IPS DF 6.9 (cell line): ENCODE measurements at places on chromosomes 2 and 18.

DNA sequence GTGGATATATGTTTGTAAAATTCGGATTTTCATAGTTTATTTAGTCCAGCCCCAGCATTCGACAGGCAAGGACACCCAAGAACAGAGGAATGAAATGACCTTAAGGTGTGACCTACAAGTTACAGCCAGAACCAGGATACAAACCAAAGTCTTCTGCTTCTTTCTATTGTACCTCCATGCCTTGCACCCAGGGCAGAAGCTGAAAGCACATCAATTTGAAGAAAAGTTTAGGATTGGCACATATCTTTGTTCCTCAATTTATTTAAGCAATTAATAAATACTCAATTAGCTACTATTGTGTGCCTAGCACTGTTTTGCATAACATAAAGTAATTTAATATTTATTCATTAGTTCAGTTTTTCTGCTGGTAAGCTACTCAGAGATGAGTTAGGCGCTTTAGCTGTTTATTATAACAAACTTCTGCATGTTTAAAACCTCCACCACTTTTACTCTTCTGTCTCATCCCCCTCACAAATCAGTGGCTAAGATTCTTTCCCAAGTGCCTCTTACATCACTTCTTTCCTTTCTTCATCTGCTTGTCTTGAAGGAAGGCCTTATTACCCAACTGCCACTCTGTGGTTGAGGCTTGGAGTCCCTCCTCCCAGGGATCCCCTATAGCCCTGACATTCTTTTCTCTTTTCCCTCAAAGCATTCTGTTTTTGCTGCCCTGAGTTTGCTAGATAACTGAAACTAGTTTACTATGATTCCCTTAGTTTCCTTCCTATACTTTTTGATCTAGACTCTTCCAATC lies 37.1 kb upstream of the DARS1 start:
- H3K36me3 ChIP-seq: no peaks in the 10 kb centered on the region
- no peaks in the 10 kb centered on the region; the same call in 1 of the 2 replicates for H3K4me1 ChIP-seq
- no peak overlapping the region for H3K4me3 ChIP-seq
- no peak overlapping the region for H3K27ac ChIP-seq
- DNase-seq: no peak

DNA sequence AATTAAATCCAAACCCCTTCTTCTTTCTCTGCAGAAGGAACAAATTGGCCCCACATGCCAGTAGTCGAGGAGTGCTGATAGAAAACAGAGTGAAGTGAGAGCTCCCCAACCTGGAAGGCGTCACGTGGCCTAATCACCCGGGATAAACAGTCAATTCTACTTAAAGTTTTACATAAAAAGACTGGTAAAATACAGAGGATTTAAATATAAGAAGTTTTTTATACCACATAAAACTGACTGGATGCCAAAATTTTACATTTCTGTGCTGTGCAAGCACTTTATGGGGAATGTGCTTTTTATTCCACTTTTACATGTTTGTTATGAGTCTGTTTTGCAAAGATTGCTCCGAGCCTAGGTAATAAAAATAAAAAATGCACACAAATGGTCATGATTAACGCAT lies 1586.8 kb upstream of the ACVR2A start:
- no peaks in the 10 kb centered on the region for H3K27me3 ChIP-seq
- no peak for DNase-seq
- H3K36me3 ChIP-seq: no peaks in the 10 kb centered on the region
- no peak overlapping the region for H3K4me3 ChIP-seq
- no peak overlapping the region for H3K27ac ChIP-seq
- H3K4me1 ChIP-seq: no peaks in the 10 kb centered on the region

DNA sequence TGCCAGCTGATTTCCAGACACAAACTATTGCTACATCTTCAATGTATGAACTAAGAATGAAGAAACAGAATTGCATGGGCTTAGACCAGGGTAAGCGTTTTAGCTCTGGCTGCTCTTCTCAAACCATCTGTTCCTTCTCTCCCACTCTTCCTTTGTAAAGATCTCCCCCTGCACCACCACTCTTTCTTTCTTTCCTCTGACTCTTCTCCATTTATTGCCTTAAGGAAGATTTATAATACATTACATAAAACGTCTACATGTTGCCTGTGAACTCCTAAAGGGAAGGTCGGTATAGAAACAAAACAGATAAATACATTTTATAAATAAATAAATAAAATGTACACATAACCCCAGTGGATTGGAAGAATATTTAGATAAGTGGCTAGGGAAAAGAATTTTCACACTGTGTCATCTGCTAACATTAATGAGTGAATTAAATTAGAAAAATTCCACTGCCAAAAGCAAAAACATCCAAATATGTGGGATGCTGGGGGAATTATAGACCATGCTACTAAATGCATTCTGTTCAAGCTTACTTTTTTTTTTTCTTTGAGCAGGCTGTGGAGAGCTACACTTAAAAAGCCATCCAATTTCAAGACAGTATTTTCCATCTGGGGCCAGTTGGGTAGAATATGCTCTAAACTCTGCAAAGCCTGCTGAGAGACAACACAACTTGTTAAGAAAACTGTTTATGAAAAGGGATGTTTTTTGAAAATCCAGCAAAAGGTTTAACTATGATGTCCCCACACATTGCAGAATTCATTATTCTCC lies 41.5 kb downstream of the NCKAP5 start:
- H3K36me3 ChIP-seq: no peaks in the 10 kb centered on the region
- H3K4me3 ChIP-seq: no peak overlapping the region
- no peaks in the 10 kb centered on the region for H3K4me1 ChIP-seq

GRCh38 chr2:240232961-240233884 lies 92.8 kb upstream of the OTOS start:
- no peaks in the 10 kb centered on the region for H3K27me3 ChIP-seq
- peaks cover 3% of the 10 kb centered on the region; the same call in 1 of the 2 replicates for H3K4me1 ChIP-seq
- H3K36me3 ChIP-seq: no peaks in the 10 kb centered on the region
- peak overlapping the region; percentile 74; the same call in 1 of the 2 replicates for H3K4me3 ChIP-seq
- H3K27ac ChIP-seq: no peak overlapping the region

- H3K27me3 ChIP-seq: no peaks in the 10 kb centered on the region
- no peaks in the 10 kb centered on the region for H3K4me1 ChIP-seq
- no peak for DNase-seq
- no peak overlapping the region for H3K4me3 ChIP-seq
- H3K36me3 ChIP-seq: peaks cover 9% of the 10 kb centered on the region
- H3K27ac ChIP-seq: no peak overlapping the region
Observed at GRCh38 chr2:233862261-233862768, 5.9 kb downstream of the MSL3B start.

DNA sequence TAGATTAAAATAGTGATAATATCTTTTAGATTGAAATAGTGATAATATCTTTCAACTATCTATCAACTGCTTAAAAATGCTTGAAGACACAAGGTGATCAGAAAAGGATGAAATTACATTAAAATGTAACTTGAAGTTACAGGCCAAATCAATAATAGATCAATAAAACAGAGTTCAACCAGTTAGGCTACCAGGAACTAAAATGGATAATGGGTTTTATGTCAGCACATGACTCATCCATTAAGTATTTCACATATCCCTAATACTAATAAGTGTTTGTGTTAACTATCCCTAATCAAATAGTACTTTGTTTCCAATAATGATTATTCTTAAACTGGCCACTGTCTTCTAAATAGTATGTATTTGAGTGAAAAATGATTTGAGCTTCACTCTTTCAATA lies 33.7 kb downstream of the CERKL start:
- DNase-seq: no peak
- H3K4me1 ChIP-seq: no peaks in the 10 kb centered on the region
- no peaks in the 10 kb centered on the region for H3K36me3 ChIP-seq

DNA sequence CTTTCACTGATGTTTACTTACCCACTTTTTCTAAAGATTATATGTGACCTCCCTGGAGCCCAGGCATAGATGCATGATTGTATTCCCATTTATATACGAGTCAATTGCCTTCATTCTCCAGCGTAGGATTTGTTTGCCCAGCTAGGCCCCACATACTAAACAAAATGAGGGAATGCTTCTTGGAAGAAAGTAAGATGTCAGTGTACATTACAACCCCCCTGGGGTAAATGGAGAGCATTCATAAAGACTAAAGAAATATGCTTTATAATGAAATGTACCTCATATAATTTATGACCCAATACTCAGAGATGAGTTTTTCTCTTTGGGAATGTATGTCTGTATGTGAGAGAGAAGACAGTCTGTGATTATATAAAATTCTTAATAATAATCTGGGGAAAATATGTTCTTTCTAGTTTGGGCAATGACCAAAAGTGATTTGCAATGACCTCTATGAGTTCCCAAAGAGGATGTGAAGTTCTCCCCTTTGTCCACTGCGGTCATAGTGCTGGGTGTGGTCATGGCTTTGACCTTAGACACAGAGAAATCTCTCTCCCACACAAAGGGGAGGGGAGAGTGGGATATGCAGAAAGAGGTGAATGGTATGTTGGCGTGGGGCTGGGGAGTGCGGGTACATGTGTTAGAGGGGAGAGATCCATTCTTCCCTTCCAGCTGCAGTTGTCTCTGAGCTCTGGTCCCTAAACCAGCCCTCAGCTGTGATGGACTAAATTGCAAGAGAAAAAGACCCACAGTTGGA lies 175.6 kb downstream of the EN1 start:
- H3K27ac ChIP-seq: no peak overlapping the region
- H3K36me3 ChIP-seq: no peaks in the 10 kb centered on the region
- H3K4me3 ChIP-seq: no peak overlapping the region
- no peak for DNase-seq
- no peaks in the 10 kb centered on the region for H3K27me3 ChIP-seq

- H3K36me3 ChIP-seq: no peaks in the 10 kb centered on the region
- H3K27me3 ChIP-seq: no peaks in the 10 kb centered on the region
- no peaks in the 10 kb centered on the region for H3K4me1 ChIP-seq
- no peak for DNase-seq
- H3K4me3 ChIP-seq: no peak overlapping the region
Observed at GRCh38 chr2:226002438-226002837, 602.9 kb downstream of the NYAP2 start.

GRCh38 chr2:64234785-64235184 lies 90.6 kb upstream of the PELI1 start:
- no peak overlapping the region for H3K27ac ChIP-seq
- no peak for DNase-seq
- H3K4me1 ChIP-seq: peaks cover 3% of the 10 kb centered on the region; the same call in 1 of the 2 replicates
- H3K27me3 ChIP-seq: no peaks in the 10 kb centered on the region

DNA sequence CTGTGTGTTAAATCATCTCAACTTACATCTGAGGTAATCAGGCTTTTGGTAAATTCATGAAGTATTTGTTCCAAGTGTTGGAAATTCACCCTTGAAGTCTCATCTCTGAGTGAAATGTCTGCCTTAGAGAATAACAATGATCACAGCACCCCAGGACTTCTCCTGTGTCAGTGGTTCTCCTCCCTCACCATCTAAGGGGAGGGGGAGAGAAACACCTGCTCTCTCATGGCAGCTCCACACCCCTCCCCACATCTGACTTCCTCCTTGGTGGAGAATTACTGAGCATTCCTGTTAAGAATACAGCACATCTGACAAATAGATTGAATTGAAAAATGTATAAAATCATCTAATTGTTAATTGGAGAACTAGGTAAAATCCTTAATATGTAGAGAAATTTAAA lies 532.1 kb downstream of the RNF144A start:
- H3K4me1 ChIP-seq: no peaks in the 10 kb centered on the region; the same call in 1 of the 2 replicates
- no peaks in the 10 kb centered on the region for H3K27me3 ChIP-seq
- H3K4me3 ChIP-seq: no peak overlapping the region
- H3K36me3 ChIP-seq: no peaks in the 10 kb centered on the region
- no peak overlapping the region for H3K27ac ChIP-seq

- no peaks in the 10 kb centered on the region for H3K36me3 ChIP-seq
- no peak for DNase-seq
- H3K27ac ChIP-seq: no peak overlapping the region
- no peaks in the 10 kb centered on the region for H3K4me1 ChIP-seq
- peak overlapping the region; percentile 69 for H3K4me3 ChIP-seq
Observed at GRCh38 chr2:64750001-64750816, 96.5 kb upstream of the SERTAD2 start.
